Progenitor cell of endocrine pancreas (in vitro differentiated cells): ENCODE measurements at places on chromosomes 4 and X. TPM values are rescaled to one million over a fixed set of nuclear protein-coding genes. Genes with fewer than 3 reads are reported as not detected.

GRID2 gene
- total RNA-seq: 0.18 and 0.69 TPM in 2 replicates

SLC9B1 gene
- 0.75 and 0.79 TPM in 2 replicates for total RNA-seq

DNA sequence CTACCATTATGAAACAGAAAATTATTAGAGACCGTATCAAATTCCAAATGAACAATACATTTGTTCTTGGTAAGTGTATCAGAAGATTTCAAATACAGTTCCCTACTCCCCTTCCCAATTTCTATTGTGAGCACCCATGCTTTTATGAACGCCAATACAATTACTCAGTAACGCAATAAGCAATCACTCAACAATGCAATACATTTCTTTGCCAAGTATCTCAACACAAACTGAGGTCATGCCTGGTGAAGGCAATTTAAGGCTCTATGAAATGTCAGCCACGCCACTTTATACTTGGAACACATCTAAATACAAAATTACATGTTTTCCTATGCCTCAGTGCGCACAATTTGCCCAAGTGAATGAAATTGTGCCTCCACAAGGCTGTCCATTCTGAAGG is 712 bp downstream of the PNPLA4 start:
- DNase-seq: no peak

DNA sequence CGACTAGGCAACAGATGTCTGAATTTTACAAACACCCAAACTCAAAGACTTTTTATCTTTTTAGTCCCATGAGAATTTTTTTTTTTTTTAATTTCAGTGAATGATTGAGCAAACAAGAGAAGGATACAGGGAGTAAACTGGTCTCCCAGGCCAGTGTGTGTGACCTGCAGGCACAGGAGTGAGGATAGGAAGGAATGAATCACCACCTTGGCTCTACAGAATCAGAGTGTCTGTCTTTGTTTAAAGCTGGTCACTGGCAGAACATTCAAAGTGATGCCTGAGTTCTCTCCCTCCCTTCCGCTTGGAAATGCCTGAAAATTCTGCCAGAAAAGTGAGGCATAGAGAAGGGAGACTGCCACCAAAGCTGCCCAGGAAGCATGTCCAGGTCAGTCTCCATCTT is 69.5 kb downstream of the PARM1 start:
- no peak for DNase-seq

DNA sequence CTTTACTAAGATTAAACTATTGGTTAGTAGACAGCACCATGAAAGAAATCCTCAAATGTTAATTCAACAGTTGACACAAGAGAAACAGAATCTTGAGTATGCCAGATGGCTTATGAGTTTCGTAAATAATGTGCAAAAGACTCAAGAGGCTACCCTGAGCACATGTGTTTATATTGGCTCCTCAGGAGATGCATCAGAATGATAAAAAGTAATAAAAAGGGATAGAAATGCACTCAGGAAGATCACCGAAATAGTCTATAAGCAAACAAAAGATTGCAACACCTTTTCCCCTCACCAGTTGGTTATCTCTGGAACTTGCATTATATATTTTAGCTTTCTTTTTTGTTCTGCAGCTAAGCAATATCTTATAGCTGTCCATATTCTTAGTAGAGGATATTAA is 84.4 kb downstream of the SCFD2 start:
- no peak for DNase-seq

GRCh38 chr4:73612032-73612431 is 8.2 kb downstream of the RASSF6 start:
- DNase-seq: no peak

- DNase-seq: no peak
Measured at GRCh38 chr4:81378386-81378785, 93.3 kb downstream of the RASGEF1B start.

DNA sequence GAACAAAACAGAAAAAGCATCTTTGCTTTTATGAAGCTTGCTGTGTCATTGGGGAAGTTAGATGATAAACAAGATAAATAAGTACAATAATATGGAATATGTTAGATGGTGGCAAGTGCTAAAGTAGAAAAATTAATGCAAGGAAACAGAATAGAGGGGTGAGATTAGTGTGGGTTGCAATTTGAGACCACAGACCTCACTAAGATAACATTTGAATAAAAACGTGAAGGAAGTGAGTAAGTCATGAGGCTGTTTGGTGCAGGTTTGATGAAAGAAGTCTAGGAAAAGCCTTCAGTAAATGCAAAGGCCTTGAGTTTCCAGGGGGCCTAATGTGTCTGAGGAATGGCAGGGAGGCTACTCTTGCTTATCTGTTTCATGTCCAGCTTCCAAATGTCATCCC is 102.5 kb downstream of the CFAP299 start:
- DNase-seq: no peak

DNA sequence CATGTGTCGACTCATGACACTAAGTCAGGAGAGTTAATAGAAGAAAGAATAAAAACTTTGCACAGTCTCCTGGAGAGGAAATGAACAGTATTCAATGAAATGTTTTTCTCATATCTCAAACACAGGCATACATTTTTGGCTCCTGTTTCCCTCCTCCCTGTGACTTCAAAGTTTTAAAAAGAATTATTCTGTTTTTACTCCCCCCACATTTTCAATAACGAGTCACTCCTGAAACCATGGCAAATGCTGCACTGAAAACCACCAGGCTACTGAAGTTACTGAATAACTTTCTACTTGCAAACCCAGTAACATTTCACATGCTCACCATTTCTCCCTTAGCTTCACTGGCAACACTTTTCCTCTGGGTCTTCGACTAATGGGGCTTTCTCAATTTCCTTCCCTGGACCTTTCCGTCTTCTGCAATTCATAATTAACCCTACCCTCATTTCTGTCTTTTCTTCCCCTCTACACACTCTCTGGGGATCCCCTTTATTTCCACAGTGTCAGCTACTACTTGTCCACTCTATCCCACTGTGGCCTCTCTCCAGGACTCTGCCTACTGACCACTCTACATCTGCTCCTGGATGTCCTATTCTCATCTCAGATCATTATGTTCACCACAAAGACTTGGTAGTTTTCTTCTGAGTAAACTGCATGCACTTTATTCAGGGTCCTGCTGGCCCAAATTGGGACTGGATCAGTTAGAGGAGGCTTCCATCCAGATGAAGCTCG is 225.8 kb upstream of the ETNPPL start:
- no peak for DNase-seq

GRCh38 chrX:42485601-42486000 is 292.4 kb downstream of the PPP1R2C start:
- no peak for DNase-seq

TMEM131L gene
- 18.1 and 18.9 TPM in 2 replicates for total RNA-seq

- DNase-seq: no peak
Measured at GRCh38 chrX:139647597-139647996, 60.4 kb downstream of the MCF2 start.

GRCh38 chr4:5365071-5366008 is 314.1 kb downstream of the STK32B start:
- no peak for DNase-seq

KIAA1210 gene
- not detected in 2 replicates for total RNA-seq

MID1 gene
- 29.7 and 32.5 TPM in 2 replicates for total RNA-seq

DNA sequence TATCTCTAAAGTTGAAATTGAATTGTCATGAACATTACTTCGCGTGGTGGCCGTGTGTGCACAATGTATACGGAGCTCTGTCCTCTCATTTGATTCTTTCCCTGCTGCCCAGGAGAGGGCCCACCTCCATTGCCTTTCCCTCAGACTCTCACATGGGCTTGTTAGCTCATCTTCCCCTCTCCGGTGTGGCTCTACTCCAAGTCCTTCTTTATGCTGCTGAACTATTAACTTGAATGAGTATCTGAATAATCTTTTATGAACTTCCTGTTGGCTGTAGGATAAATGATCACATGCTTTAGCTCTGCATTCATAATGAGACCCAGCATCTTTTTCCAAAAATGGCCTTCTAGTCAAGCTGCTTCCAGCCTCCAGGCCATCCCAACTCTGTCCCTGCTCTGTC is 68.8 kb upstream of the CLNK start:
- DNase-seq: no peak

DNA sequence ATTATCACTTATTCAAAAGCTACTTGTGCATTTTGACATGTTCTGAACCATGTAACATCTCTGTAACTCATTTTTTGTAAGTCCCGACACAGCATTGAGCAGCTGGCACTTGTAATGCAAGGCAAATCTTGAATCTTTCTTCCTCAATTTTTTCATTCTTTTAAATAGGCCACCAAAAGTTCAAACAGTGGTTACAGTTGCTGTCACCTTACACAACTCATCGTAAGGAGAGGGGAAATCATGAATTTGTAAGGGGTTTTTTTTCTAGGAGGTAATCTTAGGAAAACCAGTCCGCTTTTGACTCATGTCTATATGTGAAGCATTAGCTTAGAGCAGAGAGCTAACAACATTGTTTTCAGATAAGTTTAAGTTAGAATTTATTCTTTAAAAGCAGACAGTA is 124.5 kb downstream of the PDLIM5 start:
- no peak for DNase-seq

CTAG1B gene
- total RNA-seq: not detected in 2 replicates

EPHA5 gene
- 0.04 TPM in 1 of 2 replicates, not detected in the other for total RNA-seq

MAP9 gene
- total RNA-seq: 33.2 and 34.2 TPM in 2 replicates

DNA sequence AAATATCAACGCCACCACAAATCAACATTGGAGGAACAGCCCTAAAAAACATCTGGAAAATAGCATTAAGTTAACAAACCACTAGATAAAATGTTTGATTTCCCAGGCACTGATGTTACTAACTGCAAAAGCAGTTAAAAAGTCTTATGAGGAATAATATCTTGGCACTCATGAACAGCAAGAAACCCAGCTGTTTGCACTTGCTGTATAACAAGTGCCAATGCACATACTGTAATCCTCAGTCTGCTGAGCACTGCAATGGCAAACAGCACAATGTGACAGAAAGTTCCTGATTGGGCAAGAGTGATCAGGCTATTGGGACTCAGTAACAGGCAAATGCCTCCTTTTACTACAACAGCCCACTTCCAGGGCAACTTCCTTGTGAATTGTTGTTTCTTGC is 20.8 kb upstream of the SEC24B start:
- DNase-seq: no peak

SMR3B gene
- total RNA-seq: not detected in 2 replicates

GRCh38 chrX:155065035-155065734 is 5.8 kb downstream of the CMC4 start:
- no peak for DNase-seq

- no peak for DNase-seq
Measured at GRCh38 chr4:37740546-37740945, 54.4 kb upstream of the RELL1 start.

DNA sequence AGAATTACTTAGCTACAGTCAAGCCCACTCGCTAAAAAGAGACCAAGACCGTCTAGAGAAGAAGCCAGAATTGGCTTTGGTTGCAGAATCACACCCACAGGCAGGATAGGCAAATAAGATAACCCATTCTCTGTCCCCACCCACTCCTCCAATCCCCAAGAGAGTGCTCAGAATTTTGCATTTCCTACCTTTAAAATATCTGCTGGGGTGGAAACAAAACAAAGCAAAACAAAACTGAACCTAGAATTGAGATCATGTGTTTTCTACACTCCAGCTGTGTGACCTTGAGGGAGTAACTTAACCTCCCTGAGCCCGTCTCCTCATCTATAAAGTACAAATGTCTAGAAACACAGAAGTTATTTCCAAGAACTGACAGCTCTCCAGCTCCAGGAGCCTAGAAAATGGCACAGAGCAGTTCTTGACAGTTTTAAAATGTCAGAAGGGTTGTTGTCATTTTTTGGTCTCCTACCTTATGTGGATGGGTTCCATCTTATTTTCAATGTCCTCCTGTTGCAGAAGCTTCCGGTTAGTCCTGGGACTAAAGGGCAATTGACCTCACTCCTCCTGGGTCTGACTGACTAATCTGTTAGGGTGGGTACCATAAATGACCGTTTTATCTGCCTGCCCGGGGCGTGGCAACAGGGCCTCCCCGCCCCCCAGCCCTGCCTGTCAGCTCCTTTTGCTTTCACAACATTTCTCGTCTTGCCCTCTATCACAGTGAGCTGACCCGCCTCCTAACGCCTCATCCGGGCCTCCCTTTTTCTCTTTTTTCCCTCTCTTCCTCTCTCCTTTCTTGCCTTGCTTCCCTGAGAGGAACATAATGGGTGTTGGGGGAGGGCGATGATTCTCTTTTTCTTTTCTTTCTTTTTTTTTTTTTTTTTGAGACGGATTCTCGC is 114.0 kb downstream of the RBM47 start:
- no peak for DNase-seq

MAGEB17 gene
- total RNA-seq: 0.19 and 0.27 TPM in 2 replicates

MMRN1 gene
- 1.6 and 1.7 TPM in 2 replicates for total RNA-seq

DNA sequence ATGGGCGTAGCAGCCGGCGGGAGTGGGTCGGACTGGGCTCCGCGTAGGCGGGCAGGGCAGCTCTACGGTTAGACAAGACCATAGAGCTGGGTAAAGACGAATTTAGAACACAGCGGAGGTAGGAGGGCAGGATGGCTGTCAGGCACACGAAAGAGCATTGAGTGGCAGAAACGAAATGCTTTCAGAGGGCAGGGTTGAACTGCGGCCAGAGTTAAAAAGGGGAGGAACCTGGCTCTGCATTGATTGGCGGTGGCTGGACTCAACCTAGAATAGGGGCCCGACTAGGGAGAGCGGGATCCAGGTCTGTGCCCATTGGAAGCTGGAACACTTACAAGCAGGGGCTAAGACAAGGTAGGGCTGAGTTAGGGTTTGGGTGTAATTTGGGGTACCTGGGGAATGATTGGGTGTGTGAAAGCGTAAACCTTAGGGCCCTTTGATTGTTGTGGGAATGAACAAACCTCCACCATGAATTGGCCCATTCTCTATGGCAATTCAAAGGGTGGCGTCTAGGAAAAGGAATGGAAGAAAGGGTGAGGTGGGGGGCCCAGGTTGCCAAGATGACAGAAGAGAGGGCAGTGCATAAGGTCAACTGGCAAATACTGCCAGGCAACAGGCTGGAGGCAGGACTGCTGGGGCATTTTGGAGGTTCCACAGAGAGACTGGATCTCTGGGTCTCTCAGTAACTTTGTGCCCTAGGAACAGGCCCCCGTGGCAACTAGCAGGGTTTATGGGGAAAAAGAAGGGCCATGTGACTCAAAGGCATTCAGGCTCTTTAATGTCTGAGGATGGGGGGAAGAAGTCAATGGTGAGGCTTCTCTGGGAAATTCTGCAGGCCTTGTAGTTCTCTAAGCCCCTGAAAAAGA is 911 bp upstream of the ELK1 start:
- no peak for DNase-seq

DNA sequence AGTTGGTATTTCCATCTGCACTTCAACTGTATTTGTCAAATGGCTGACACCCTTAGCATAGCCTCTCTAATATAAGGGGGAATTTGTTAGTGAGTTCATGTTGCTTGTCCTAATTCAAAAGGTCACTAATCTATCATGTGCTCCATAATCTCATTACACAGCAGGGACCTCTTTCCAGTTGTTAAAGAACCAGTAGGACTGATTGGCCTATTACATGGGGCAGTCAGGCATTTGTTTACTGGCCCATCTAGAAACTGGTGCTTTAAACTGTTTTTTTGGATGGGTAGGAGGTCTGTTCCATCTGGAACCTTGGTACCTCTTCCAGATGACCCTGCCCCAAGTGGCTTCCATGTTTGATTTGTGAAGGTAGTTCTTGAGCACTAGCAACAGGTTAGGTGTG is 11.4 kb downstream of the ANK2 start:
- no peak for DNase-seq

GRCh38 chr4:183321079-183321478 is 1.0 kb upstream of the CLDN22 start:
- DNase-seq: no peak
